ENCODE measurements at places on chromosomes 1 and 21.
A peak's percentile ranks its signal among the peaks of the same experiment; 100 is the strongest.

DNA sequence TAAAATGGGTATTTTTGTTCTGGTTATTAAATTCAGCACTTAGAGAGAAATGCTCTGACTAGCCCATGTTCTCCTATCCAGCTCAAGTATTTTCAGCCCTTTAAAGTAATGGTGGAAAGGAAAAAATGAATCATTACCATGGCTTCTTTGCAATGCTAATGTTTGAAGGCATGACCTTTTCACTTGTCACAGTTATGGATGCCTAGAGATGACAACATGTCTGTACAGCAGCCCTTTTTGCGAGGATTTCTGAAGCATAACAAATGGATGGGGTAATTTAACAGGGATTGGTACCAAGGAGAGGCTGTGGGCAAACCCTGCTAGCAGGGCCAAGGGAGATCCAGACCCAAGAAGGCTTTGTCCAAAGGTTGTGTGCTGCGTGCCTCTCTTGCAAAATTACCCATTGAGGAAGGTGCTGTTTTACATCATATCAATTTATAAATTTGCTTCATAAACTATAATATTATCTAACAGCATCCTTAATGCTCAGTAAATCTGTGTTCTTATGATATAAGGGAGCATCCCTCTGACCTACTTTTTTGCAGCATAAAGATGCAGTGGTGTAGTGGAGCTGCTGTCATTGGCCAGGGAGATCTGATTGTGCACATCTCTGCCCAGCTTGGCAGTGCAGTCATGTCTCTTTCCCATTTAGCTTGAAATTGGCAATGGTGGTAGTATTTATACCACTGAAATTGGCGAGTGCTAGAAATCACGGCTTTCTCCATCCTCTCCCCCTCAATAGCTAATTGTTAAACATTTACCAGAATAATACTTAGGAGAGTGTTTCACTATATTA is 327.1 kb downstream of the PCP4 start:
- DNase-seq: no peak

GRCh38 chr1:226209307-226210059 is 14.0 kb upstream of the MIXL1 start:
- no peak for DNase-seq

- DNase-seq: no peak
These were observed 20.6 kb upstream of the MTARC2 start for GRCh38 chr1:220727519-220727918.

DNA sequence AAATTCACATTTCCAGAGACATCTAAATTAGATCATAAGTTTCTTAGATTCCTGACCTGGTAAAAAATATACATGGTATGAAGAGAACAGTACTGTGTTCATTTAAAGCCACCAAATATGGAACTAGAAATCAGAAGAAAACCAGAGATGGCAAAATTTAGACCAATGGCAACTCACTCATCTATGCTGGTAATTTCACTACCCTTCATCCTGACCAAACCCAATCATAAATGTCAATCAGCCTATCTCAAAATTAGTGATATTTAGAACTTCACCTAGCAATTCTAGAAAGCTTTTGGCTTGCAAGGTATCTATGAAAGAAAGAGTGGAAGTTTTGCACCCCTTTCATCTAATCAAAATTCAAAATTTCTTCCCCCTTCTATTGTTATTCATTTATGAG is 107.7 kb downstream of the NIBAN1 start:
- no peak for DNase-seq

- no peak for DNase-seq
These were observed 32.6 kb downstream of the B3GALT5 start for GRCh38 chr21:39645331-39645730.

DNA sequence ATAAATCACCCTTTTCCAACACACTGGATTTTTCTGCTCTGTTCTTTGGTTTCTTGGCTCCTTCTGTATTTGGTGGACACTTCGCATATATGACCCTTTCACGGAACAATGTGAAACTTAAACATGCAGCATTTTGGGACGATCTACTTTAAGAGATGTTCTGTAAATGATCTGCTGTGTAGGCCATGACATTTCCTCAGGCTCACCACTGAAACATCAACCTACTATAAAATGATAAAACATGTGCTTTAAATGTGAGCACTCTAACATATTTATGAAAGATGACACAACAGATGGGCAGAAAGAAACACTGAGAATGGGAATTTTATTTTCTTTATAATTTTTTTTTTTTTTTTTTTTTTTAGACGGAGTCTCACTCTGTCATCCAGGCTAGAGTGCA is 316.3 kb upstream of the GREM2 start:
- DNase-seq: no peak

DNA sequence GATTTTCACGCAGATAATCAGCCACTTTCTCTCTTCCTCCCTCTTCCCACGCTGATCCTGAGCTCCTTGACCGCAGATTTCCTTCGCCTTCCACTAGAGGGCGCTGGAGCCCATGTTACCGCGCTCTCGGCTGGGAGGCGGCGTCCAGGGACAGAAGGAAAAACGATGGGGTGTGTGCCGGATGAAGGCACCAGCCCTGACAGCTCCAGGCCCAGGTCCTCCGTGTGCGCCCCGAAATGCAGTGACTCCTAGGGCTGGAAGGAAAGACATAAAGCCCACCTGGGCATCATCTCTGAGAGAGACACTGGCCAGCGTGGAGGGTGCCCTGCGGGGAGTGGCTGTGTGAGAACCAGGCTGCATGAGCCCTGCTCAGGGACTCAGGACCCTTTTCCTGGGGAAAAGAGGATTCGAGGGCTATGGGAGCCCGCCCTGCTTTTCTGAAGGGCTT is 44.9 kb upstream of the CYP2J2 start:
- peak; percentile 21 for DNase-seq

DNA sequence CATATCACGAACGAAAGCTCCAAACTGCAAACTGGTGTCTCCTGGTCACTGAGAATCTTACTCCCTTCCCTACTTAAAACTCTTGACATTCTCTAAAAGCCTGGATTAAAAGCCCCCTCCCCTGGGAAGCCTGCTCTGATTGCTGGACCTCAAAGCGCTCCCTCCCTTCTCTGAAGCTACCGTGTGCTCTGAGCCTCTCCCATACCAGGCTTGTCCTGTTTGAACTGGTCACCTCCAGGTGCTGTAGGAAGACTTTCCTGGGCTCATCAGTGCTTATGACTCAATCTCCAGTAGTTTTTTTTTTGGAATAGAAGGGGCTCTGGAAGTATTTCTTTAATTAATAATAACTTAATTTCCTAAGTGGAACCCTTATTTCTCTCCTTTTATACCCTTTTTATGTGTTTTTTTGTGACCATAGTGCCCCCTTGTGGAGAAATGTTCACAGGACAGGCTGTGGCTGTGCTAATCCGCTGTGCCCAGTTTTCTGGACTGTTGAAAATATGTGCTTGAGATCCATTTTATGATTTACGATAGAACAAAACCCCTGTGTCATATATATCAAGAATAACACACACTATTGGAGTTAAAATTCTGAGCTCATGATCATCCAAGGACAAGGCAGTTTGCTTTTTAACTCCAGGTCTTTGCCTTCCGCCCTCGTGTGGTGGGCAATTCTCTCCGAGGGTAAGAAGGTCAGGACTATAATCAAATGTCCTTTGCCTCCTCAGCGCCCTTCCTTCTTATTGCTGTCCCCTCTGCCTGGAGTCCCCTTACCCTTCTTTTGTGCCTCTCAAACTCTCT is 16.9 kb downstream of the MTARC1 start:
- no peak for DNase-seq

- peak; percentile 79 for DNase-seq
These were observed 69.0 kb downstream of the SLC35A3 start for GRCh38 chr1:100038660-100039287.

DNA sequence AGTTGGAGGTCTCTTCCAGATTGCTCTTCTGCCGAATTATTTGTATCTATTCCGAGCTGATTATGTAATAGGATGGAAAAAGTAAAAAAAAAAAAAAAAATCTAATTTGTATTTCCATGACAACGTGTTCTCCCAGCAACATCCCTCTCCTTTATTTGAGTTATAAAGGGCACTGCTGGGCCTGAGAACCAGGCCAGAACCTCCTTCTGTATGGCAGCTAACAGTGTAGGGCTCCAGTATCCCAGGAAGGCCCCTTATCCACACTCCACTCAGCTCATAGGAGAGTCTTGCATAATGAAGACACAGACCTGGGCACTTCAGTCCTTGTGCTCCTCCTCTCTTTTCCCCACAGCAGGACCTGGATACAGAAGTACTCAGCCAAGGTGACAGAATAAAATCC is 3.7 kb upstream of the IPO9 start:
- DNase-seq: no peak

DNA sequence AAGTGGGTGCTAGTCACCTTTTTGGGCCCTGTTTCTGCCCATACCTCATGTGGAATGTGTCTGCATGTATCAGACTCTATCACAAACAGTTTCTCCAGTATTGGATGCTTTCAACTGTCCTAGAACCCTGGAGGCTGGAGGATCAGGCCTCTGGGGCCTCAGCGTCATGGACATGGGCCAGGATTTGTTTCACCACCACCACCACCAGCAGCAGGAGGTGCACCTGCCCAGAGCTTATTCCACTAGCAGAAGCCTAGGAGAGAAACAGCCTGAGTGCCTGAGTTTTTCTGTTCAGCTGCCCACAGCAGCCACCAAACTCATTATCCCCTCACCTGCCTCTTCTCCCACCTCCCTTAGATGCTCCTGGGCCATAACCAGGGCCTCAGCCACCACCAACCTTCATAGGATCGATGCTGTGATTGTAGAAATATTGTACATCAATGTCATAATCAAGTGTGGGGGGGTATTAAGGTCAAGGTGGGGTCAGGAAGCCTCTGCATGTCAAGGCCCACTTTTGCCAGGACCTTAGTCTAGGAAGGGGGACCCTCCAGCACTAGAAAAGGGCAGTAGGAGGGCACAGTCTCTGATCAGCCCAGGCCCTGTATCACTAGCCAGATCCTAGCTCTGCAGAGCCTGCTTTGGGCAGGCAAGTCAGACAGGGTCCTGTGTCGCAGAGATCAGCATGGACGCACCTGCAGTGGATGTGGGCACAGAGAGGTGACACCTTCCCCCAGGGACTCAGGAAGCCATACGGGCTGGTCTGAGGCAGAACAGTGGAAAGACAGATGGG is 9.3 kb downstream of the DMAP1 start:
- DNase-seq: no peak

DNA sequence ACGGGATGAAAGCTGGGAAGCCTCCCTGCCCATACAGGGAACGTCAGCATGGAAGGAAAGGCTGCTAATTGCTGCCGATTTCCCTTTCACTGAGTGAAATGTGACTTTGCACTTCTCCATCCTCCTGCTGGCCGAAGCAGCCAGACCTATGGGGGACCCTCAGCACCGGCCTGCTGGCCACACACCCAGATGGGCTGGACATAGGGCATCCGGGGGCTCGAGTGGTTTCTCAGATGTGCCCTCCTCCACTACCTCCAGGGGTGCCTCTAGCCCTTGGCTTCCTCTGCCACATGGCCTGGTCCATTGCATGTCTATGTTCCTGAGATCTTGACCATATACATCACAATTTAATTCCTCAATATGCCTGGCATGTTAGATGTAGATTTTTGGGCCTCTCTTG is 79.7 kb downstream of the LRRN2 start:
- DNase-seq: no peak

- DNase-seq: no peak
These were observed 17.5 kb downstream of the CCT3 start for GRCh38 chr1:156320560-156320959.

DNA sequence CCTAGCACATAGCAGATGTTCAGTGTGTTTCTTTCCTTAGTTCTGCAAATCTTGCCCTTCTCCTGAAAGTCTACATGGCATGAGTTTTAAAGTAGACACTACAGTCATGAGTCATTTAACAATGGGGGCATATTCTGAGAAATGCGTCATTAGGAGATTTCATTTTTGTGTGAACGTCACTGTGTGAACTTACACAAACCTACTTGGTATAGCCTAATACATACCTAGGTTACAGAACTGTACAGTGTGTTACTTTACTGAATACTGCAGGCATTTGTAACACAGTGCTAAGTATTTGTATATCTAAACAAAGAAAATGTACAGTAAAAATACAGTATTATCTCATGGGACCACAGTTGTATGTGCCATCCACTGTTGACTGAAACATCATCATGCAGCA is 10.0 kb downstream of the TTF2 start:
- DNase-seq: no peak

DNA sequence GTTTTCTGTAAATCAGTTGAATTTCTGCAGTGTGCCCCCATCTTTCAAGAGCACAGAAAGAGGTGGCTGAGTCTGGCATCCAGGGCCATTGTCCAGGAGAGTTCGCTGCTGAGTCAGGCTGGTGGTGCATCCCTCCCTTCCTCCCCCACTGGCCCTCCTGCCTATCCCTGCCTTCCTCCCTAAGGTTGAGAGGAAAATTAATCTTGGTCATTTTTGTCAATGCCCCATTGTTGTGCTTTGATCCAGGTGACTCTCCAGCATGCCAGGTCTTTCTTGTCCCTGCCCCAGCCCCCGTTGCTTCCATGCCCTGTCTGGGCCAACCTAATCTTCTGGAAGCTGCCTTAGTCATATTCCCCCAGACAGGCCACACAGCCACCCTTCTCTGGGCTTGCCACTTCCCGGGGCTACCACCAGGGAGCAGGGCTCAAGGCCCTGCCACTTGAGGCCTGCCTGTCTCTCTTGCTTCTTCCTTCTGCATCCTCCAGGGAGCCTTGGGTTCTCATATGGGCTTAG is 26.6 kb downstream of the PROK1 start:
- DNase-seq: no peak

- DNase-seq: no peak
These were observed 2.1 kb downstream of the LEPR start for GRCh38 chr1:65422241-65423203.

- no peak for DNase-seq
These were observed 26.8 kb upstream of the BACH1 start for GRCh38 chr21:29271927-29272333.

GRCh38 chr1:88892357-88892877 is 1.1 kb upstream of the GTF2B start:
- DNase-seq: no peak

GRCh38 chr1:57492586-57493226 is 68.8 kb upstream of the DAB1 start:
- DNase-seq: no peak

DNA sequence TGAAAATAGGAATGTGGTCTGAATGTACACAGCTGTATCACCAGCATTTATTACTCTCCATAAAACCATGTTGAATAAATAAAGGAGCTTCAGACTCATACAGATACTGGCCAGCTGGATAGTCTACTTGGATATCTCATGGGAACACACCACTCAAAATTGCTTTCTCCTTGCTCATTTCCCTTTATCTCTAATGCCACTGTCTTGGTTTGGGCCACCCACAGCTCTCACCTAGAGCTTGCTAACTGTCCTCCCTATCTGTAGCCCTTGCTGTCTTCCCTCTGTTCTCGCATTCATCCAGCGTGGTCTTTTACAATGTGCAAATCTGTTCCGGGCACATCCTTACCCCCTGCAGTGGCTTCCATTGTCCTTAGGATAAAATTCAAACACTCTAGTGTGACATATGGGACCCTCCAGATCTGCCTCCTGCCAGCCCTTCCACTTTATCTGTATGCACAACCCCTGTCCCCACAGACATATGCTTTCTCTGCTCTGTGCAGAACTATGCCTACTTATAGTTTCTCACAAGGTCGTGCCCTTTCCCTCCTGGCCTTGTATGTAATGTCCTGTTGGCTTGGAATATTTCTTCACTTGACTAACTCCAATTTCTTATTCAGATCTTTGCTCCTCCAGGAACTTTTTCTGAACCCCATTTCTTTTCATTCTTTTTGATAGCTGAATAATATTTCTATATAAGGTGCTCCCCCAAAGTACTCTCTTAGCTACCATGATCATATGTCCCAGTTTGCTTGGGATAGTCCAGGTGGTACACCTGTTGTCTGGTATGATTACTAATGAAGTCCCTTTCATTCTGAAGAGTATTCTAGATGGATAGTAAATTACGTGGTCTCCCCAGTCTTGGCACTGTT is 2.9 kb downstream of the FLVCR1 start:
- DNase-seq: no peak

Data from stimulated activated CD8-positive, alpha-beta memory T cell treated with anti-CD3 and anti-CD28 coated beads, Interleukin-15, amount 100 ng/mL, for 48 hours (primary cell).